ENCODE measurements at places on chromosomes 7 and 10.

DNA sequence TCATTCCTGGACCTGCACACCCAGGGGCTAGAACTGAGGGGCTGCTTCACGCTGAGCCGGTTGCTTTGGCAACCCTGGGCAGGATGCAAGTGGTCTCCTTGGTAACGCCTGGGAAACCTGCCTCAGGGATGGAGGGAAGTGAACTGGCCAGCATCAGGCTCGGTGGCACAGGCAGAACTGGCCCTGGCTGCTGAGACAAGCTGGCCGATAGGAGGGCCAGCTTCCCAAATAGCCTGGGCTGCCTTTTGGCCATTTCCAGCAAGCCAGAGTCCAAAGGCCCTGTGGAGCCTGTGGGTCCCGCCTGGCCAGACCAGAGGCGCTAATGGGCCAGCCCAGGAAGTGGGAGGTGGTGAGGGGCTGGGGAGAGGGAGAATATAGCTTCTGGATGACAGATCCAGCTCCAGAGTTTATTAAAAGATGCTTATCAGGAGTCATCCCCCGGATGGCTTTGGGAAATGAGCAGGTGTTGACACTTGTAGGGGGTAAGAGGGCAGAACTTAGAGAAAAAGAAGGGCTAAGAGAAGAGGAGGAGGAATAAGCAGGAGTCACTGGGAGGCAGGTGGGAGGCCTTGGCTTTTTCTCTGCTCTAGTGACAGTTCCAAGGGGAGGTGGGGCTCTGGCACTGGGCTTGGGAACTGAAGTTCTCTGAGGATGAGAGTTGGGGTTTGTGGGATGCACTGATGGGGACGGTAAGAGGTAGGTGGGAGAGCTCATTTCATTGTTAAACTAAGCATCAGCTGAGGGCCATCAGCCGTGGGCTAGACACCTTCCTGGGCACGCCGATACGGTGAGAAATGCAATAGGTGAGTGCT lies 9.6 kb downstream of the NEURL1 start:
- DNase-seq = no peak

DNA sequence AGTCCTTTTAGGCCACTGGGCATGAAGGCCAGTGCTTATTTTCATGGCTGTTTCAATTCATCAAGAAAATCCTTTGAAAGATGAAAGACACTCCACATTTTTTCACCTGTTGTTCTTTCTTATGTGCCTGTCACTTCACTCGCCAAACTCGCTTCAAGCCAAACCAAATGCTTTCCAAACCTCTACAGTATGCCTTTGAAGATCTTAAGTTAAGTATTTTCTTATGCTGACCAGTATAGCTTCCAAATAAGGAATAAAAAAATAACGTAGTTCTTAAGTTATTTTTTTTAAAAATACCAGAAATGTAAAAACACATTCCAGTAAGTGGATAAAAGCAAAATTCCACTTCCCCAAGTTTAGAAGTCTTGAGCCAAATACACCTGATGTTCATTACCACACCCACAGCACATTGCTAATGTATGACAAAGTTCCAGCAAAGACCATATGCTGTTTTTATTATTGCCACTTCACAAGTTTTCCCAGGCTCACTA lies 186.1 kb downstream of the MTERF1 start:
- no peak for DNase-seq

DNA sequence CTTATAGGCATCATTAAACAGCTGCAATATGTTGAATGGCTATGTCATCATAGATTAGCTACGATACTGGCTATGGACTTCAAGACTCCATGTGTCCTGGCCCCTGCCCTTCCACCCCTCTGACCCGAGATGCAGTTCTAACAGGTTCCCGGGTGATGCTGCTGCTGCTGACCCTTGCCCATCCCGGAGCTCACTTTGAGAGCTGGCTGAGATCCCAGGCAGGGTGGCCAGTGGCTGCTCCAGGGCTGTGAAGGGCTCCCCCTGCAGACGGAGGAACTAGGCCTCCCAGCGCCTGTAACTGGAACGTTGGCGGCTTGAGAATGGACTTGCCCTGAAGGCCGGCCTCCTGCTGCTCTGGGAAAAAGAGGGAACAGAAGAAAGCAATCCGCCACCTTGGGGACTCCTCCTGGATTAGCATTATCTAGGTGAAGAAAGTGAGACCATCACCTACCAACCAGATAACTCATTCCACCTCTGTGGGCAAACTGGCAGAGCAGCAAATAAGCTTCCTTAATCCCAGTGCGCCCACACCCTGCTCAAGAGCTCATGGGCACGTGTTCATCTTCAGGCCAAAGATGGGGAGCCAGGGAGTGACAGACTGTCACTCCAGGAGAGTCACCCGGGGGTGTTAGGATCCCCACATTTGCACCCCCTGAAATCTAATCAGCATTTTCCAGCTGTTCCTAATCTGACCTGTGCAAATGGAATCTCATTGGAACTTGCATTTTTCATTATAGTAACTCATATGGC lies 56.8 kb downstream of the PARP12 start:
- DNase-seq = no peak

- DNase-seq = no peak
Measured at GRCh38 chr10:96257944-96258343, 13.4 kb downstream of the BLNK start.

DNA sequence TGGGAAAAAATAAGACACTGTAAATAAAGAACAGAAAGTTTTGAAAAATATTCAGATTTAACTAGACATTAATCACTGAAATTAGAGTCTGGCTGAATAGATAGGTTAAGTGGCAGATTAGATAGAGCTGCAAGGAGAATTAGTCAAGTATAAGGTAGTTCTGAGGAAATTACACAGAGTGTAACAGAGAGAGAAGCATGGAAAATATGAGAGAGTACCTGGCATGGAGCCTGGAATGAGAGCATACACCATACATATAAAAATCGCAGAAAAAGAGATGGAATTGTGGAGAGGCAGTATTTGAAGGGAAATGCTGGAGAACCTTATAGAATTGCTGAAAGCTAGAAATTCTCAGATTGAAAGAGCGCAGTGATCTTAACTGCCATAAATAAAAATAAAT lies 46.9 kb downstream of the ZNRF2 start:
- DNase-seq = no peak

GRCh38 chr10:50919010-50919409 lies 33.6 kb upstream of the A1CF start:
- no peak for DNase-seq

- no peak for DNase-seq
Measured at GRCh38 chr10:32943395-32943794, 14.6 kb downstream of the ITGB1 start.

GRCh38 chr7:42227541-42227935 lies 9.5 kb downstream of the GLI3 start:
- DNase-seq = no peak

- no peak for DNase-seq
Measured at GRCh38 chr7:45435131-45435530, 139.0 kb upstream of the ADCY1 start.

DNA sequence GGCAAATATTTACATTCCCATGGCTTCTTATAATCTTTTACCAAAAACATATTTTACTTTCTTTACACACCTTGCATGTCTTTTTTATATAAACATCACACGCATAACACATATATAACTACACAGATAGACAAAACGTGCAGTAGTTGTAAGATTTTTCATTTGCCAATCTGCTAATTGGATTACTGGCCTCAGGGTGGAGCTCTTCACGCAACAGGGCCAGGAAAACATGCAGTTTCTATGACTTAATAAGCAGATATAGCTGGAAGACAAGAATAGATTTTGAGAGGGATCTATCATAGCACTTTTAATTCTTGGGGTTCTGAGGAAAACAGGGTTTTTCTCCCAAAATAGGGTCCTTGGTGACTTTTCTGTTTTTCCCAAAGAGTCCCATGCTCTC lies 12.7 kb downstream of the ACADSB start:
- DNase-seq = no peak

GRCh38 chr7:106417273-106417902 lies 132.6 kb upstream of the NAMPT start:
- no peak for DNase-seq

- DNase-seq = no peak
Measured at GRCh38 chr10:131576341-131577177, 265.0 kb upstream of the TCERG1L start.

GRCh38 chr7:42883950-42884349 lies 27.9 kb downstream of the C7orf25 start:
- no peak for DNase-seq

DNA sequence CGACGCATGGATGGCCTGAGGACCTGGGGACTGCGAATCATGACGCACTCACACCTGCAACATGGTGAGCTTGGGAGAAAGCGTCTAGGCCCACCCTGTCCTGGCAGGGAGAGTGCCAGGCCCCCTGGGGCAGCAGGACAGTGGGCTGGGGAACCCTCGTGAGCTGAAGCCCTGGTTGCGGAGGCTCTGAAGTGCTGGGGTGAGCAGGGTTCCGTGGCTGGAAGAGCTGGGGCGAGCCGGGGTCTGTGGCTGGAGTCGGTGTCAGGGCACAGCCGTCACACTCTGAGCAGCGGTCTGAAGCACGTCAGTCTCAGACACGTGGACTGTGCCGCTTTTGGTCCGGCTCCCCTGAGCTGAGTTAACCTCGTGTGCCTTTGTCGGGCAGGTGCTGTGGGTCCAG lies 4.7 kb downstream of the SUN1 start:
- DNase-seq = no peak

DNA sequence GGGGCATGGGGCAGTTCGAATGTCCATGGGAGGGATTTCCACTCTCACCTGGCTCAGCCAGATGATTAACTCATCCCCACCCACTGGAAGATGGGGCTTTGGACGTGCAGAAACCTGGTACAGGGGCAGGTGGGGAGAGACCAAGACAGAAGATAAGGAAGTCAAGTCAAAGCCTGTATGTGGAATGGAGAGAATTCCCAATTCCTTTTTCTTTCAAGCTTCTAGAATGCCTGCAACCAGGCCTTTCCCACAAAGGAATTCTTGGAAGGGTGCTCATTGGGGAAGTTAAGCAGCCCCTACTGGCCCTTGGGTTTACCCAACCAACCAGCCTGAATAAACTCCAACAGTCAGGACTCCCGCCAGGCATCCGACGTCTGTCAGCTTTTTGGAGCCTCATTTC lies 39.1 kb downstream of the CCM2 start:
- no peak for DNase-seq

- DNase-seq = no peak
Measured at GRCh38 chr10:124697443-124697836, 46.7 kb downstream of the FAM53B start.

DNA sequence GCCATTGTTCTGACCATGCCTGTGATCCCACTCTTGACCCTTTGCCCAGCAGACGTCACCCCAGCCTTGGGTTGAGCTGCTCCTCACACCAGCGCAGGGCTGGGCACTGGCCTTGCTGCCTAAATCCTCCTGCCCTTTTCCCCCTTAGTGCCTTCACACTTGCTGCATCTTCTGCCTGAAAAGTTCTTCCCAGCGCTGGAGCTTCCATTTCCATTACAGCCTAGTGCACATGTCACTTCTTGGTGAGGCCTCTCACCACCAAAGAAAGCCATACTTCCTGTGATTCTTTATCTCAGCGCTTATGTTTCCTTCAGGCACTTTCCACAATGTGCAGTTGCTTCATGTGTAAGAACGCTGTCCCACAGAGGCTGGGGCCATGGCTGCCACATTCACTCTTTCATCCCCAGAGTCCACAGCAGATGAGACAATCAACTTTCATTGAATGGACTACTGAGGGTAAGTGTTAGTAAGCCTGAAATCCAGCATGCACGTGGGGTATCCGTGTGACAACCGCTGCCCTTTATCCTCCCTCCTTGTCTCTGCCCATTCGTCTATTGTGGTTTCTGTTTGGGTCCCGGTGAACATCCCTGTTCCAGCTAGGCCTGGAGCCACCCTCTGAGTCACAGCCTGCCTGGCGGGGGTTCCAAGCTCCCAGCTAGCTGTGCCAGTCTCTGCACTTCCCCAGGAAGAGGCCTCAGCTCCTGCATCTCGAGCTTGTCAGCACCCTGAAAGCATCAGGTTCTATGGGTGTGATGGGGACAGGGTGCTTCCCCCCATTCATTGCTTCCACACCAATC lies 37.3 kb downstream of the ADRA2A start:
- DNase-seq = no peak

- no peak for DNase-seq
Measured at GRCh38 chr7:9958486-9958885, 1015.2 kb upstream of the PHF14 start.

DNA sequence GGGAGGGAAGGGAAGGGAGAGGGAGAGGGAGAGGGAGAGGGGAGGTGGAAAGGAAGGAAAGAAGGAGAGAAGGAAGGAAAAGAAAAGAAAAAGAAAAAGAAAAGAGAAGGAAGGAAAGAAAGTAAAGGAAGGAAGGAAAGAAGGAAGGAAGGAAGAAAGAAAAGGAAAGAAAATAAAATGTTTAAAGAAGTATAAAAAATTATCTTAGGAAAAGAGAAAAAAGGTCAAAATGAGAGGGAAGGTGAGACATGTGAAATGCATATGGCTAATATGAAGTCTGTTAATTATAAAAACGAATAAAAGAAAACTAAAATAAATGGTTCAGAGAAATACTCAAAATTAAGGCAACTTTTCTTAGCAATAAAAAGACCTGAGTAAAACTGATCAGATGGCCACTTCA lies 46.1 kb upstream of the ANLN start:
- no peak for DNase-seq

- no peak for DNase-seq
Measured at GRCh38 chr10:34323192-34323591, 491.9 kb downstream of the PARD3 start.

- no peak for DNase-seq
Measured at GRCh38 chr10:55631071-55631654, 729.9 kb downstream of the ZWINT start.

- no peak for DNase-seq
Measured at GRCh38 chr10:22259280-22259679, 41.5 kb upstream of the EBLN1 start.

DNA sequence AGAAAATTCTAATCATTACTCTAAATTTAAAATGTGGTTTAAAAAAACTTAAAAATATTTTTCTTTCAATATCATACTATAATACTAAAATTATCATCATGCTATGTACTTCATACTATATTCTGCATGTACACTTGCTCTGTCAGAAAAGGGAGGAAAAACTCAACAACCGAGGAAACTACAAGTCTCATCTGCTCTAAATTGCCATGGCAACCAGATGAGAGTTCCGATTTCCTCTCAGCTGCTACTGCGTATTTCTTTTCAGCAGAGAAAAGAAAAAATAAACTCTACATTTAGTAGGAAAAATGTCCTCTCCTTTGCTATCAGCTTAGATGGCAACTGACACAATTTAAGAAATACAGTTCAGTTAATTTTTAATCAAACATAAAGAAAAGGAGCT lies 178.9 kb downstream of the SRPK2 start:
- DNase-seq = no peak

GRCh38 chr7:140440593-140440992 lies 36.7 kb downstream of the RAB19 start:
- DNase-seq = no peak

- DNase-seq = no peak
Measured at GRCh38 chr10:116888380-116889055, 39.2 kb downstream of the ENO4 start.

- no peak for DNase-seq
Measured at GRCh38 chr10:88162852-88163251, 299.4 kb downstream of the PTEN start.
